ENCODE measurements at places on chromosomes 2 and 18.

DNA sequence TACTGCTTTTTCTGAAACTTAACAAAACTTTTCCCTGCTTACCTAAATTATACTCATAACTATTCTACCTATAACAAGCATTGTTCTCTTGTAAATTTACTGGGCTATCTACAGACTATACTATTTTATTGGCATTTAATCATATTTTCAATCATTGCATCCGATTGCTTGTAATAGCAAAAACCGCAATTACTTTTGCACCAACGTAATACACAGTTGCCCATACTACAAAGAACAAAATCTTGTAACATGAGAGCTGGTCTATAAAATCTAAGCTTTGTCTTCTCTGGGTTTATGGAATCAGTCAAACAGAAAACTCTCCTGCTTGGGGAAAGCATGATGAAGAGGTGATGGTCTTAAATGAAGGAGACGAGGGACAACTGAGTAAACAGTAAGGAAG, 463.4 kb upstream of the ST6GAL2 start:
- DNase-seq = no peak

- DNase-seq = no peak
Measured at GRCh38 chr2:207288628-207289027, 122.9 kb upstream of the KLF7 start.

- no peak for DNase-seq
Measured at GRCh38 chr18:10497206-10497749, 28.5 kb upstream of the NAPG start.

GRCh38 chr2:58063641-58064040, 17.0 kb downstream of the VRK2 start:
- DNase-seq = no peak

DNA sequence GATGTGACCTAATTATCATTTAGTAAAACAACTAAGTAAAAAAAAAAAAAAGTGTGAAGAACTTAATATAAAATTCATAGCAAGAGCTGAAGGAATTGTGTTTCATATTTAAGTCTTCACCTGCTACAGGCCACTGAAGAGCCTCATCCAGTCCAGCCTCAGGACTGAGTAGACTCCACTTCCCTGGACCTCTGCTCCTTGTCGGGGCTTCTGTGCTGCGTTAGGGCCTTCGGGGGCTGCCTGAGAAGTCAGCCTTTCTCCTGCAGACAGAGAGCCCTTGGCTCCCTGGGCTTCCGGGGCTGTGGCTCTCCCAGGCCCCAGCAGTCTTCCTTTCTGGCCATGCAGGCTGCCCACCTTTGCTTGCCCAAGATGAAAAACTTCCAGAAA, 95.5 kb downstream of the MTCL1 start:
- no peak for DNase-seq

Measured in cerebellar nuclear complex (tissue), 1 donor.